ENCODE measurements at places on chromosomes 6 and 20.

DNA sequence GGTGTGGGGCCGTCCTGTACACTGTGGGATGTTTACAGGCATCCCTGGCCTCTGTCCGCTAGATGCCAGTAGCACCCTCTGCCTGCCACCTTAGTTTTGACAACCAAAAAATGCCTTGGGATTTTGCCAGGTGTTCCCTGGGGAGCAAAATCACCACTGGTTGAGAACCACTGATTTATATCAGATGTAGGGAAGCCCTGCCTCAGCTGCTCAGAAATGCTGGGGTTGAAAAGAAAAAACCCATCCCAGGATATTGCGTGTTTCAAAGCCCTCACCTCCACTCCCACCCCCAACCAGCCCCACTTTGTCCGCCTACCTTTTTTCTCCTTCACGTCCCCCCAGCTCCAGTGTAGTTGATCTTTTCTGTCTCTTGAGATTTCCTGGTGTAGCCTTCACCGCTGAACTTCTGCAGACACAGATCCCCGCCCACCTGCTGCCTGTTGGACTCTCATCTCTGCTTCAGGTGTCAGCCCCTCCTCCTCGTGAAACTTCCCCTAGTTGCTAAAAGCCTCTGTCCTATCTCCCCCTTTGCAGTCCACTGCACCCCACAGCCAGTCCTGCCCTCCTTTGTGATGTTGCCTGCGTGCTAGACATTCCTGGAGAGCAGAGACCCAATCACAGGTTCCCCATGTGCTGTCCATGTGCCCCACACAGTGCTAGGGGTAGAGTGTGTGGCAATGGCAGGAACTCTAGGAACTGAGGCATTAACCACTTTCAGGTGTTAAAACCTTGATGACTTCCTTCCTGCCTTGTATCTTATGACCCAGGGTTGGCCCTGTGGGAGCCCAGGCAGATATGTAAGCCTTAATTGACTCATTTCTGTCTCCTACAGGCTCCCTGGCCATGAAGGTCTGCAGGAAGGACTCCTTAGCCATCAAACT lies 98.9 kb downstream of the TBC1D7 start:
- no peak for DNase-seq

- no peak for DNase-seq
Observed at GRCh38 chr20:35838205-35838604, 66.4 kb downstream of the PHF20 start.

DNA sequence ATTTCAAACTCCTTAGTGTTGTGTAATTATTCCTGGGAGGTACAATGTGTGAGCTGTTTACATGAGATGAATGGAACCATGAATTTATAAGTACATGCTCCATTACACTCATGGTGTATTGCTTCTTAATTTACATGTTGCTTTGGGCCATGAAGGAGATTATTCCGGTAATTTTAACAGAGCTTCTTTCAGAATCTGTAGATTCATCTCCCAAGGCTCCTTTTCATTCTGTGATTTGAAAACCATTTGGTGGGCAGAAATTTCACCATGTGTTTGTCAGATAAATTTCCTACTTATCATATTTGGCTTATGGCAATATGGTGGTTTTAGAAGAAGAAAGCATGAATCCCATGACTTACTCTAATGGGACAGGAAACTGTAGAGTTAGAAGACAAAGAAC lies 421.6 kb upstream of the EYS start:
- DNase-seq: no peak

GRCh38 chr6:37838219-37838921 lies 18.8 kb downstream of the ZFAND3 start:
- no peak for DNase-seq

DNA sequence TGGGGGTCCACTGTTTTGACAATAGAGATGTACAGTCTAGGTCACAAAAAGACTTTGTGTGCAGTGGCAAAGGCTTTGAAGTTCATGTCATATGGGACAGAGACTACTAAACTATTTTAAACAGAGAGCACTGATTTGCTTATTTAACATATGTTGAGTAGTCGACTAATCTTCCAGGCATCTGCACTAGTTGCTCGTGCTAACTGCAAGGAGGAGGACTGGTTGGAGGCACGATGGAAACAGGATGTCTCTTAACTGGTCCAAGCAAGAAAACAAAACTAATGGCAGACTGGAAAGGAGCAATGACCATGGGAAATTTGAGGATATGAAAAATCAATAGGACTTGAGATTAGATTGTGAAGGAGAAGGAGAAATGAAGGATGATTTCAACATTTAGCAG lies 28.5 kb upstream of the ERVFRD-1 start:
- DNase-seq: no peak

DNA sequence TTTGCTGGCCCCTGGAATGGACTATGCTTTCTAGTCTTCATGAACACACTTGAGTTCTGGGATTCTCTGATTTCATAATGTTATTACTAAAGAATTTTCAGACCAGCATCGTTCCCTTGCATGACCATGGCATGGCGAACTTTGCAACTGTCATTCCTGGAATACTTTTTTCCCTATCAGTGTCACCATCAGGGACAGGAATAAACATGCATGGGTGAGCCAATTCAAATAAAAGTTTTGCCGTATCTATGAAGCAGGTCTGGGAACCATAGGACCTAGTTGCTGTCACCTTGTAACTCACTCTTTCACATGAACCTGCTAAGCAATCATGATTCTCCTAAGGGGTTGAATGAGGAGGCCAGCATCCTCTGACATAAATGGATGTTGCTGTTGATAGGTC lies 68.2 kb upstream of the AGPAT4 start:
- no peak for DNase-seq

GRCh38 chr6:35016502-35017321 lies 124.4 kb downstream of the TCP11 start:
- no peak for DNase-seq

DNA sequence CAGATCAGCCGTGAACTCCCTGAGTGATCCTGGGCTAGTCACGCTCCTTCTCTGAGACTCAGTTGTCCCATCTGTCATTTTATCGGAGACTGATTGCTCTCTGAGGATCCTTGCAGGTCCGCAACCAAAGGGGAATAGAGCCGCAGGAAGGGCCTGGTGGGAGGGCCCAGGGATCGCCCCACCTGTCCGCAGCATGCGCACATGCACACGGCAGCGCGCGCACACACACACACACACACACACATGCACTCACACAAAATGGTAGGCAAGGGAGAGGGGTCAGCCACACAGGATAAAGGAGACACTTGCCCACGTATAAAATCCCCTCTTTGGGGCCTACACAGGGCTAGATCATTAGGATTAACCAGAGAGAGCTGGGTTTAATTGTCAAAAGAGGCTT lies 95.6 kb upstream of the FOXP4 start:
- DNase-seq: no peak

- no peak for DNase-seq
Observed at GRCh38 chr6:106857771-106858652, 116.5 kb downstream of the CD24 start.

DNA sequence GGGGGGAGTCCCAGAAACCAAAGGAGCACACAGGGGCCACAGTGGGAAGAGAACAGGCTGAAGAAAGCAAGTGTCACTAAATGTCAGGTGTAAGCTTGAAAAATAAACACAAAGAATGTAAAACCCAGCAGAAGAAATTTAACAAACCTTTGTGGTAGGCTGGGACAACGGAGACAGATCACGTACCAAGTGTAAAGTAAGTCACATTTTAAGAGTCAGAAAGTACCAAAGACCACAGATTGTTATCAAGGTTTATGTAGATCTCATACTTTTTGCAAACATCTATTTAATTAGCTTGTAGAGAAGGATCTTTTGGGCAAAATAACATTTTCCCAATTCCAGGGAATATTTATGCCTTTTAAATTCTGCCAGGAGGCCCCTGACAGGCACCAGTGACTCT lies 1.6 kb downstream of the CLIC5 start:
- no peak for DNase-seq

GRCh38 chr6:39391182-39391581 lies 68.7 kb upstream of the KCNK16 start:
- no peak for DNase-seq

GRCh38 chr6:21478411-21478810 lies 115.1 kb upstream of the SOX4 start:
- no peak for DNase-seq

- DNase-seq: no peak
Observed at GRCh38 chr20:37498066-37498665, 22.9 kb upstream of the NNAT start.

GRCh38 chr6:110180228-110181008 lies at the start of gene CDC40:
Gene CDC40 (plus strand): TSS chr6:110180427. CDS start chr6:110180445, 18 bp downstream.
- DNase-seq: no peak

DNA sequence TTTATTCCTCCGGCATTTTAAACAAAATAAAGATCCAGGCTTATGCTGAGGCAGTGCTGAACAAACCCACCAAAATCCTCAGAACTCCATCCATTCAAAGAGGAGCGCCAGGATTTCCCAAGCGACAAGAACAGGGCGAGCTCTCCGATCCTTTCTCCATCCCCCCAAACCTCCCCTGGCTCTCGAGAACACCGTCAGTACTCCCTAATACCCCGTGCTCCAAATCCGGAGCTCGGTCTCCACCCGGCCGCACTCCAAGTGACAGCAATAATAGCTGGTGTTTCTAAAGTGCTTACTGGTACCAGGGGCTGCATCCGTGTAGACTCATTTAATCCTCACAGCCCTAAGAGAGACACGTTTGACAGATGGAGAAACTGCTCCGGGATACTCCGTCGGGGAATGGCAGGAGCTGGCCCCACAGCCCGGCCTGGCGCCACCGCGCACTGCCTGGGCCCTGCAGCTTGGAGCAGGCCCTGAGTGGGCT lies 277.1 kb upstream of the QKI start:
- DNase-seq: no peak

GRCh38 chr6:24529985-24530384 lies 35.2 kb downstream of the ALDH5A1 start:
- DNase-seq: no peak

DNA sequence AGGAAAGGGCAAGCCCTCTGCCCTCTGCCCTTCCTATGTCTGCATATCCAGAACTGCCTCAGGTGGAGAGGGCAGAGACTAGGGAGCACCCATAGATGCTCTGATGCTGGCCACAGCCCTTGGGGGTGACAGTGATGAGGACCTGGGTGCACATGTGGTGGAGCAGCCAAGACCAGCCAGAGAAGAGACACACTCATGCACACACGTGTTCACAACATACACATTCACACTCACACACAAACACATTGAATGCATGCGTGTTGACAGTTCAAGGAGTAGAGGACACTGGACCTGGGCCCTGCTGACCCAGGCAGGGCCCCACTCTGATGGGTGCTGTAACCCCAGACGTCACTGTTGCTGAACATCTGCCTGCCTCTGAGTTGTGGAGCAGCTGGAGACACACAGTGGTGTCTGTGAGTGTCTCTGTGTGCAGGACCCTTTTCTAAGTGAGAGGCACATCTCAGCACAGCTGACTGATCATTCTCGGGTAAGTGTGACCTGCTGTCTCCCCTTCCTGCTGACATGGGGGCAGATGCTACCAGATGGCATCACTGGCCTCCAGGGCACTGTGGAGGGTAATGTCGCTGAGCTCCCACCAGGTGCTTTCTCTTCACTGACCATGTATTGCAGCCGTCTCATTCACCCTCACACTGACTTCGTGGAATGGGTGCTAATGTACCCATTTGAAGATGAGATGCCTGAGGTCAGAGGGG lies 30.1 kb upstream of the MAS1L start:
- DNase-seq: no peak

- no peak for DNase-seq
Observed at GRCh38 chr20:58701431-58702160, 9.0 kb downstream of the NPEPL1 start.

- DNase-seq: no peak
Observed at GRCh38 chr20:5642155-5642981, 107.8 kb upstream of the SHLD1 start.

GRCh38 chr6:166691199-166691598 lies 64.1 kb upstream of the RPS6KA2 start:
- DNase-seq: no peak

GRCh38 chr6:109239651-109240321 lies 142.5 kb downstream of the CD164 start:
- no peak for DNase-seq

- DNase-seq: no peak
Observed at GRCh38 chr6:123380257-123380656, 256.5 kb downstream of the TRDN start.
